ENCODE measurements at places on chromosomes 6 and 20. TPM values are rescaled to one million over a fixed set of nuclear protein-coding genes. Genes with fewer than 3 reads are reported as not detected.

- no peak for DNase-seq
- H3K27me3 ChIP-seq, result no peaks in the 10 kb centered on the region
- H3K27ac ChIP-seq, result no peak overlapping the region
- peaks cover 8% of the 10 kb centered on the region for H3K4me1 ChIP-seq
These were observed 49.9 kb upstream of the TMEM30A start for GRCh38 chr6:75334266-75335040.

DNA sequence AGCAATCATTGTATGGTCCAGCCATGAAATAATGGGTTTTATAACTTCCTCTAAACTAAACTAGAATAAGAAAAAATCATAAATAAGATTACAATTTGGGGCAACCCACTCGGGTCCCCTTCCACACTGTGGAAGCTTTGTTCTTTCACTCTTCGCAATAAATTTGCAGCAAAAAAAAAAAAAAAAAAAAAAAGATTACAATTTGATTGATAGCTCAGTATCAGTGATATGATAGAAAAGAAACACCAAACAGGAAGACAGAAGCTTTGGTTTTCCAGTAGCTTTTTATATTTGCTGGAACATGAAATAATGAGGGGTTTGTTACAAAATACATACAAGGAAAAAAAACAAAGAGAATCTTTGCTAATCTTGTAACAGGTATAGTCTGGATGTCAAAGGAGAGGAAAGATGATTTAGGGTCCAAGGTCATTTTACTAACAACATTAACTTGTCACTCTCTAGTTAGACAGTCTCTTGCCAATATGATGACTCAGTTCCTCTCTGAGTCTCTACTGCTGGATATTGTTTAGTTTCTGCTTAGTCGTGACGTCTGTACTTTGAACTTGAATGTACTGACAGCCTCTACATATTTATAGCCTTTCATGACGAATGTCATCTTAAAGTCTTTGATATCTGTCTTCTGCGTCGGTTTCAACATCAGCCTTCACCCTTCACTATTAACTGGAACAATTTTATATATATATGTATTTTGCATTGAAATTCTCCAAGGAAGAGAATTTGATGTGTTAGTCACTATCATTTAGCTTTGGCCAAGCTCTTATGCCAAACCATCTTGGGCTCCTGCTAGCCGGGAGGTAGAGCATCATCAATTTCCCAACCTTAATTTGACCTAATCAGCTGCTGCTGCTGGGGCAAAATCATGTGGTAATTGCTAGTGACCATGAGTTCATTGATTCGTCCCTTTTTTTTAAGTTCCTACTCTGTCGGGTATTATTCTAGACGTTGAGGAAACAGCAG, 213.1 kb upstream of the STXBP5 start:
- no peaks in the 10 kb centered on the region for H3K4me1 ChIP-seq
- peak overlapping the region; percentile 53 for H3K27ac ChIP-seq
- H3K27me3 ChIP-seq, result no peaks in the 10 kb centered on the region
- H3K36me3 ChIP-seq, result no peaks in the 10 kb centered on the region
- no peak overlapping the region for H3K4me3 ChIP-seq
- DNase-seq, result no peak

DNA sequence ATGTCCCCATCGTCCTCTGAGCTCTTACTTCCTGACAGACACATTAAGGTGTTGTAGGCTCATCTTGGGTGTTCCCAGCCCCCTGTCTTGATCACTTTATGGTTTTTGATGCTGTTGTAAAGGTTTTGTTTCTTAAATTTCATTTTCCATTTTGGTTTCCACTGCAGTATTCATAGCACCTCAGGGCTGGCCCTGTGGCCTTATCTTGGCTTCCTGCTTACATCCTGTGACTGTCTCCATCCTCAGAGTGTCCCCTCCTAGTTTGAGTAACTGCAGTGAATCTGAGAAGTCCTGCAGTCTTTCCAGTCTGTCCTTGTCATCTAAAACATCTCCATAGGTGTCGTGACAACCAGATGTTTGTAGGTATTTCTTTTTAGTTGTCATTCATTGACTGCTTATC, 50.9 kb downstream of the JARID2 start:
- H3K4me1 ChIP-seq, result no peaks in the 10 kb centered on the region
- H3K36me3 ChIP-seq, result no peaks in the 10 kb centered on the region
- no peak overlapping the region for H3K27ac ChIP-seq
- H3K27me3 ChIP-seq, result no peaks in the 10 kb centered on the region

- H3K27me3 ChIP-seq, result no peaks in the 10 kb centered on the region
- H3K27ac ChIP-seq, result no peak overlapping the region
- DNase-seq, result no peak
- H3K36me3 ChIP-seq, result no peaks in the 10 kb centered on the region
- no peaks in the 10 kb centered on the region for H3K4me1 ChIP-seq
- no peak overlapping the region for H3K4me3 ChIP-seq
These were observed 832.6 kb downstream of the QKI start for GRCh38 chr6:164247106-164247505.

DNA sequence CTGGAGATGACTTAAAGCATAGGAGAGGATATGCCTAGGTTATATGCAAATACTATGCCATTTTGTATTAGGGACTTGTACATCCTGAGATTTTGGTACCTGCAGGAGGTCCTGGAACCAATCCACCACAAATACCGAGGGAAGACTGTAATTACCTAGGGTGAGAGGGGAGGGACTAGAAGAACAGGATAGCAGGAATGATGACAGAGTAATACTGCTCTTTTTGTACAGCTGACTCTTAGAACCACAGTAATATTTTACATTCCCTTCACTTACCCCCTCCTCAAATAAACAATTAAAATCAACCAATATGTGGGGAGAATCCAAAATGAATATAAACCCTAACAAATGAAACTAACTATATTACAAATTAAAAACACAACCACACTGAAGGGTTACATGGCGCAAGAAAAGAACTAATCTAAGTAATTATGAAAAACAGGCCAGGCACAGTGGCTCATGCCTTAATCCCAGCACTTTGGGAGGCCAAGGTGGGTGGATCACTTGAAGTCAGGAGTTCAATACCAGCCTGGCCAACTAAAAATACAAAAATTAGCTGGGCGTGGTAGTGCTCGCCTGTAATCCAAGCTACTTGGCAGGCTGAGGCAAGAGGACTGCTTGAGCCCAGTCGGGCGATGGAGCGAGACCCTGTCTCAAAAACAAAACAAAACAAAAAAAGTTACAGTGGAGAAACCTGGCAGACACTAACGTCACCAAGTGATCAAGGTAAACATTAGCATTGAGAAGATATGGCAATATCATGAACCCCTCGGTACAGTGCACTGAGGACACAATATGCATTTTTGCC, 37.1 kb downstream of the MAP1LC3A start:
- H3K27ac ChIP-seq, result no peak overlapping the region
- no peaks in the 10 kb centered on the region for H3K4me1 ChIP-seq
- H3K4me3 ChIP-seq, result no peak overlapping the region
- H3K27me3 ChIP-seq, result no peaks in the 10 kb centered on the region
- no peaks in the 10 kb centered on the region for H3K36me3 ChIP-seq

- no peak for DNase-seq
- H3K4me3 ChIP-seq, result no peak overlapping the region
- H3K4me1 ChIP-seq, result no peaks in the 10 kb centered on the region
These were observed 528 bp downstream of the NHSL1 start for GRCh38 chr6:138498629-138499302.

DNA sequence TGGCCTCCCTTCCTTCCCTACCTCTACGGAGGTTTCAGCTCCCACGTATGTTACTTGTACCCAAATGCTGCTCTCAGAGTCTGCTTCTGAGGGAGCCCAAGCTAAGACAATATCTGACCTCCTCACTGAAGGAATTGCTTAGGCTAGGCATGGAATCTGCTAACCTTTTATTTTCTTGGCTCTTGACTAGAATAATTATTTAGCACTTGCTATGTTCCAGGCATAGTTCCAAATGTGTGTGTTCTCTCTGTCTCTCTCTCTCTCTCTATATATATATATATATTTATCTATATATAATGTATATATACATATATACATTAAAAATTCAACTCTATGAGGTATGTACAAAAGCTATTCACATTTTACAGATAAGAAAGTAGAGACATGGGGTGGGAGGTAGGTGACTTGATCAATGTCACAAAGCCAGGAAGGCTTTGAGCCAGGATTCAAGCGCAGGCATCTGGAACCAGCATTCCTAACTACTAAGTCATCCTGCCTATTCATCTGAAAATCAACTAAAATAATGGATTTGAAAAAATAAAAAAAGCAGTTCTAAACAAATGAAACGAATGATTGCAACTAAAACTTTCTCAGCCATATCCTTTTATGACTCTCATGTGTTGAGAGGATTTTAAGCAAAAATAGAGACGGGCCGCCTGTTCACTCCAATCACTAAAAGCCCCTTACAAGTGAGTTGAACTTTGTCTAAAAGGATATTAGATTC, 189.7 kb upstream of the JAG1 start:
- H3K27me3 ChIP-seq, result no peaks in the 10 kb centered on the region
- H3K4me3 ChIP-seq, result no peak overlapping the region
- DNase-seq, result no peak
- H3K36me3 ChIP-seq, result no peaks in the 10 kb centered on the region

DNA sequence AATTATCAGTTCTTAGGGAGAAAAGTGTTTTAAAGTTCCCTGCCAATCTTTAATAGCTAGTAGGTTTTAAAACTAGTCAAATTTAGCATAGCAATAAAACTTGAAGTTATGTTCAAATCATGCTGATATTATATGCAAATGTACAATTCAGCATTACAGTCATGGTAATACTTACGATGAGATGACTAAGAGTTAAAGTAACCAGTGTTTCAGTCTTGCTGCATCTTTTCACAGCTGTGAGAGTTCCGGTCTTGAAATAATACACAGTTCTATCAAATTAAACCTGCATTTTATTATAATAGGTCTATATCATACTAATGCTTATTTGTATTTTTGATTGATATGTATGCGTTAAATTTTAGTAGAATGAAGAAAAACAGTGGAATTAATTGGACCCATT, 26.1 kb downstream of the POPDC3 start:
- H3K4me1 ChIP-seq, result no peaks in the 10 kb centered on the region
- H3K36me3 ChIP-seq, result peaks cover 10% of the 10 kb centered on the region
- H3K27ac ChIP-seq, result no peak overlapping the region
- no peak for DNase-seq
- H3K4me3 ChIP-seq, result no peak overlapping the region
- H3K27me3 ChIP-seq, result no peaks in the 10 kb centered on the region

- peak overlapping the region; percentile 85 for H3K27ac ChIP-seq
- no peak for DNase-seq
- H3K36me3 ChIP-seq, result peaks cover 10% of the 10 kb centered on the region
- H3K27me3 ChIP-seq, result no peaks in the 10 kb centered on the region
These were observed 19.5 kb downstream of the ADNP start for GRCh38 chr20:50911716-50912115.

DNA sequence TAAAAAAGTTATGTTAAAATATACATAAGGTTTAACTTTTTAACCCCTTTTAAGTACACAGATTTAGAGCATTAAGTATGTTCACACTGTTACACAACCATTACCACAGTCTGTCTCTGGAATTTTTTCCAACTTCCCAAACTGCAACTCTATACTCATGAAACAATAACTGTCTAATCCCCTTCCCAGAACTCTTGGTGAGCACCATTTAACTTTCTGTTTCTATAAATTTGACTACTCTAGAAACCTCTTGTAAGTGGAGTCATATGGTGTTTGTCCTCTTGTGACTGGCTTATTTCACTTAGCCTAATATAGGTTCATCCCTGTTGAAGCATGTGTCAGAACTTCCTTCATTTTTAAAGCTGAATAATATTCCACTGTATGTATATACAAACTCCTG, 98.1 kb downstream of the MAP3K7 start:
- H3K4me1 ChIP-seq, result no peaks in the 10 kb centered on the region
- H3K27ac ChIP-seq, result no peak overlapping the region
- no peaks in the 10 kb centered on the region for H3K27me3 ChIP-seq
- DNase-seq, result no peak
- H3K36me3 ChIP-seq, result no peaks in the 10 kb centered on the region

DNA sequence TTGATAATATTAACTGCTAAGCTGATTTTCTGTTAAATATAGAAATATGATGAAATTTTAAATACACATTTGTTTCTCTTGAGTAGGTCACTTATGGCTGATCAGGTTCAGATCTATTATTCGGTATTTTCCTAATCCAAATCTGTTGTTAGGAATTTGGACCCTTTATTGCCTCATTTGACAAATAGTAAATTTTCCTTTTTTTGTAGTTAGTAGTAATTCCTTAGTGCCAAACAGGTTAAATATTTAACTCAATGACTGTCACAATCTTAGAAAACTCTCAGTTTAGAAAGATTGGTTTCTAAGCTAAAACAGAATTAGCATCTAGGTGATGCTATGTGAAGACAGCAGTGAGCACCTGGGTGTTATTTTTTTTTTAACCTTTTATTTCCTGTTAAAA, 1598.9 kb downstream of the KHDRBS2 start:
- no peaks in the 10 kb centered on the region for H3K4me1 ChIP-seq
- no peak for DNase-seq
- H3K36me3 ChIP-seq, result no peaks in the 10 kb centered on the region

DNA sequence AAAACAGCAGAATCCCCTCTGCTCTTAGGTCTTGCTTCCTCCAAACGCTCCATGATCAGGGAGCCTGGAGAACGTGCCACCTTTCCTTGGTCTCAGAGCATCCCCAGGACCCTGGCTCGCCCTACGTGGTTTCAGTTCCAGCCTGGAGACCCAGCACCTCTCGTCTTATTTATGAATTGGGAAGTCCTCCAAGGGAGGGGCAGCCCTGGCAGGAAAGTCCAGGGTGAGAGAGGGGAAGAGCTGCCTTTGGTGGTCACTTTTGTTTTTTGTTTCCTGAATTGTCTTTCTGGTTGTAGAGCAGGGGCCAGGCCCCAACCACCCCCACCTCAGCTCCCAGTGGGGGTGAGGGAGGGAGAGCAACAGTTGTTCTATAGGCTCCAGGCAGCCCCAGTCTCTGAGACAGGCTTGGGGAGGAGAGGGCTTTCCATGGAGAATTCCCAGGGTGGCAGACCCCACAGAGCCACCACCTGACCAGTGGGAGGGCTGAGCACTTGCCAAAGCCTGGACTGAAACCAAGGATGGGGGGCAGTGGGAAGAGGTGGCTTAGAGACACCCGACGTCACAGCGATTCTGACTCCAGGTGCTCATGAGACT, 88.8 kb downstream of the PRND start:
- no peaks in the 10 kb centered on the region for H3K4me1 ChIP-seq
- no peaks in the 10 kb centered on the region for H3K36me3 ChIP-seq
- no peak overlapping the region for H3K27ac ChIP-seq
- no peak for DNase-seq
- no peaks in the 10 kb centered on the region for H3K27me3 ChIP-seq

Gene PLCB4
- polyA plus RNA-seq, result 7.0 TPM

Gene EFCAB8
- polyA plus RNA-seq, result not detected

Gene MYBL2
- polyA plus RNA-seq, result 7.3 TPM

Gene LY86
- polyA plus RNA-seq, result not detected

Gene STK4
- polyA plus RNA-seq, result 17.2 TPM

Gene TMEM200A
- polyA plus RNA-seq, result 36.0 TPM

Gene ME1
- 4.9 TPM for polyA plus RNA-seq

Gene EEF1A2
- 9.2 TPM for polyA plus RNA-seq

Gene SUMO4
- not detected for polyA plus RNA-seq

Gene ZNF334
- 4.5 TPM for polyA plus RNA-seq
